Activated naive CD8-positive, alpha-beta T cell treated with anti-CD3 and anti-CD28 coated beads, Interleukin-2, amount 10 ng/mL, durations not matched to agents 7 days and 5 days (primary cell): ENCODE measurements at places on chromosomes 3 and 15. TPM values are rescaled to one million over a fixed set of nuclear protein-coding genes. Genes with fewer than 3 reads are reported as not detected.

DNA sequence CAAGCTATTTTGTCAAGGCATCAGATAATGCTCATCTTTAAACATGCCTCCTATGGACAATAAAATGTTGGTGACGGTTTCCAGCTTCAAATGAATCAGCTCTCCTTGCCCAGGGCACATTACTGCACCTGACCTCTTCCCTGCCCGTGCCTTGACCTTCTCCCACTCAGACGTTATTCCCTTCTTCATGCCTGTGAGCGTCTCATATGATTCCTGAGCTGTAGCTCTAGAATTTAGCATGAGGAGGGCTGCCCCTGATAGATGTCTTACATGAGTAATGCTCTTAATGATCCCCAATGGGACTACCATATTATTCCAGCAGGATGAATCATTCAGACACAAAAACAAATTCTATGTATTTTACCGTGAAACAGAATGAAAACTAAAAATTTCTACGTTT lies 762.7 kb downstream of the ROBO1 start:
- peaks cover 3% of the 10 kb centered on the region for H3K4me1 ChIP-seq
- no peak overlapping the region for H3K27ac ChIP-seq
- DNase-seq: no peak

- peaks cover 6% of the 10 kb centered on the region for H3K27me3 ChIP-seq
- no peak overlapping the region for H3K27ac ChIP-seq
- DNase-seq: no peak
- H3K4me3 ChIP-seq: no peak overlapping the region
- H3K4me1 ChIP-seq: no peaks in the 10 kb centered on the region
- no peaks in the 10 kb centered on the region for H3K36me3 ChIP-seq
Observed at GRCh38 chr15:32885713-32886112, 167.9 kb downstream of the GREM1 start.

GRCh38 chr15:26391567-26392194 lies 381.2 kb downstream of the GABRB3 start:
- H3K4me3 ChIP-seq: no peak overlapping the region
- H3K27ac ChIP-seq: no peak overlapping the region
- no peaks in the 10 kb centered on the region for H3K36me3 ChIP-seq

- H3K4me1 ChIP-seq: peaks cover 25% of the 10 kb centered on the region
- peaks cover 5% of the 10 kb centered on the region for H3K36me3 ChIP-seq
- no peak overlapping the region for H3K27ac ChIP-seq
- H3K4me3 ChIP-seq: no peak overlapping the region
- no peaks in the 10 kb centered on the region for H3K27me3 ChIP-seq
Observed at GRCh38 chr3:59442046-59442445, 392.2 kb upstream of the CFAP20DC start.

MITF gene
- total RNA-seq: 1.4 TPM

DNA sequence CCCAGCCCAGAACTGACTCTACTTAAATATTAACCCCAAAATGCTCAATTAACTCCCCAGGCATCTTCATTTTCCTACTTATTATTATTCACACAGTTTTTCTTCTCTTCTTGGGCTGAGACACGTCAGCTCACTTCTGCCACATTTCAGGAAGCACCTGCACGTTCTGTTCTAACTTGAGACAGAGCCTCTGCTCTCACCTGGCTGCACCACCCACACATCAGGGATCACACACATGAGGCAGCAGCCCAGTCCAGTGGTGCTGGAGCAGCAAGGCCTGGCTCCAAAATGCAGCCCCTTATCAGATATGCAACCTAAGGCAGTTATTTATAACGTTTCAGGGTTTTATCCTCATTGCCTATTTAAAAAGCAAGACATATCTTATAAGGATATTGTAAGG lies 127.5 kb downstream of the OSBPL10 start:
- H3K27ac ChIP-seq: no peak overlapping the region
- DNase-seq: no peak
- no peaks in the 10 kb centered on the region for H3K36me3 ChIP-seq
